ENCODE measurements at places on chromosomes 16 and 17.
A peak's percentile ranks its signal among the peaks of the same experiment; 100 is the strongest.

DNA sequence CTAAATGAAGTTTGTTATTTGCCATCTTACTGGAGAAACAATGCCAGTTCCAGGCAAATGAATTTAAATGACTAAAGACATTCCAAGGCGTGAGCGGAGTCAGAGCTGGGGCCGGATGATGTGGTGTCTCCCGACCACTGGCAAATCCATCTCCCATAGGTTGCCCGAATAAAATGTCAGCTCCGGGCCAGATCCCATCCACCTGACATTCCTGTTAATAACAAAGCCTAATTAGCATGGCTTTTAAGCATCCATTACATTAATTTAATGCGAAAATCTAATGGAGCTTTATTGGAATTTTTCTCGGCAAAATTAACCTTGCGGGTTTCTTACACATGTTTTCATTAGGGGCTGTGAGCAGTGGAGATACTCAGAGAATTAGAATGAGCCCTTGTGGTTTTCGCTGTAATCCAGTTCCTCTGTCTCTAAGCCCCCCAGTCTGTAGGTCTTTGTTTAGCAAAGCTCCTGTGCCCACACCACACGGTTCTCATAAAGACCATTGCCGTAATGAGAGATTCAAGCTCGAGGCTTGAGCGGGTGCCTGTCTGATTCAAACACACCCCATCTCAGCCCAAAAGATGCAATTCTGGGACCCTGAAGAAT is 123.3 kb downstream of the CCT6B start:
- no peak for DNase-seq

DNA sequence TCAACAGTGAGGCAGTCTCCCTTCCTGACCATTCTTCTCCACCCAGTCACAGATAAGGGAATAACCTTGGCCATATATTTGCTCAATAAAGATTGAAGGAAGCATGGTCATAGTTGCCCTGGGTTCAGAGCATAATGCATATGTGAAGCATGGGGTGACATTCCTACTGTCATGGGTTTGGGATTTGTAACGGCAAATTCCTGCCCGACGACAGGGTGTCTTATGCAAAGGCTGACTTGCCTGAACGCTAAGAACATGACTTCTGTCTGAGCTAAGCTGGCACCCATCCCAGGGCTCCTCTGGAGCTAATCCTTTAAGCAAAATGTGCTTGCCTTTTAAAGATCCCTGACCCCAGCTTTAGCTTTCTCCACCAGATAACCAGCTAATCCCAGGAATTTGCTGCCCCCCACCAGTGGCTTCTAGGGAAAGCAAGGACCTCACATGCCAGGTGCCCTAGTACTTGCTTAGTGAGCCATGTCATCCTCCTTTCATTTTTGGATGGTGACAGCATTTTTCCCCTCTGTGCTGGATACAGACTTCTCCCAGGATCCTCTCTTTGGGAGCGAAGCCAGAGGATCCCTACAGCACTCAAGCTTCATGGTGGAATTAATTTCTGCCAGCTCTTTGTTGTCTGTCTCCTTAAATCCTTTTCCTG is 11.7 kb downstream of the SLC7A6OS start:
- DNase-seq, result no peak

GRCh38 chr17:21252796-21253645 is at the start of gene NATD1:
TSS of gene NATD1 (minus strand) at chr17:21253410. CDS start at chr17:21253264, 146 bp downstream.
- peak; percentile 63 for DNase-seq

GRCh38 chr17:15966879-15967248 is 21.9 kb downstream of the ADORA2B start:
- DNase-seq, result no peak

DNA sequence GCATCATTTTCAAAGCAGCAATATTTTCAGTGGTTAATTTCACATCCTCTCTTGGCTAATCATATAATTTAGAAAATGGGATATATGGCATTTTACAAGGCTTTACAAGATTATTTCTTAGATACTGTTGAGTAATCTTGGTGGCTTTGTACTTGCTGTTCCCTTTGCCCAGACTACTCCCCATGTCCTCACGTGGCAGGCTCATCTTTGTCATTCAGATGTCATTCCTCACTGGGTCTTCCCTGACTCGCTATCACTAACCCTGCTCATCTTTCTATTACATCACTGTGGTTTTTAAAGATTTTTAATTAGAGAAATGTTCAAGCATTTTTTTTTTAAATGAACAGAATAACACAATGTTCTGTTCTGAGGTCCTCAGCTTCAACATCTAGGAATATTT is 240.0 kb upstream of the IRX5 start:
- DNase-seq, result no peak

- no peak for DNase-seq
These were observed 93.3 kb downstream of the BRIP1 start for GRCh38 chr17:61770043-61770442.

DNA sequence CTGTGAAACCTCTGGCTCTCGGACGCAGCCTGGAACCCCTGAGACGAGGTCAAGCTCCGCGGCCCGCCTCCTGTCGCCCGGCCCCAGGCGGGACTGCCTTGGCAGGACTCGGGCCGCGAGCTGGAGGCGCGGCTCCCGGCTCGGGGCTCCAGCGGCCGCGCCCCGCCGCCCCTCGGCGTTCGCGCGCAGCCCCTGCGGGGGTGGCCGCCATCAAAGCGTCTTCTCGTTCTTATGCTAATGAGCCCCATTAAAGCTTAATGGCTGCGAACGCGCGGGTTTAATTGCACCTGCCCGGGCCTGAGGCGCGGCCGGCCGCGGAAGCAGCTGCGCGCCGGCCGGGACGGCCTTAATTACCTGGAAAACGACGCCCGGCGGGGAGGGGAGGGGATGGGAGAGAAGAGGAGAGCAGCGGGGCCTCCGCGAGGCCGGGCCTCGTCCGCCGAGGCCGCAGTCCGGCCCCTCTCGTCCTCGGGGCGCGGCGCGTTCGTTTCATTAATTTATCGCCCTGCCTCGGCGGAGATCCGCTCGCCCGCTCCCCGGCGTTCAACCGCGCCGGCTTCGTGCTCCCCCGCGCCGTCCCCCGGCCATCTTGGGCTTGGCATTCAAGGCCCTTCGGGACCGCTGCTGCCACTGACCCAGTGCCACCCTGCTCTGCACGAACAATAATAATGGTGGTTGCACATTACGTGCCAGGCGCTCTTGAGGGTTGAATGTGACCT is 19.2 kb downstream of the RAI1 start:
- DNase-seq, result no peak

DNA sequence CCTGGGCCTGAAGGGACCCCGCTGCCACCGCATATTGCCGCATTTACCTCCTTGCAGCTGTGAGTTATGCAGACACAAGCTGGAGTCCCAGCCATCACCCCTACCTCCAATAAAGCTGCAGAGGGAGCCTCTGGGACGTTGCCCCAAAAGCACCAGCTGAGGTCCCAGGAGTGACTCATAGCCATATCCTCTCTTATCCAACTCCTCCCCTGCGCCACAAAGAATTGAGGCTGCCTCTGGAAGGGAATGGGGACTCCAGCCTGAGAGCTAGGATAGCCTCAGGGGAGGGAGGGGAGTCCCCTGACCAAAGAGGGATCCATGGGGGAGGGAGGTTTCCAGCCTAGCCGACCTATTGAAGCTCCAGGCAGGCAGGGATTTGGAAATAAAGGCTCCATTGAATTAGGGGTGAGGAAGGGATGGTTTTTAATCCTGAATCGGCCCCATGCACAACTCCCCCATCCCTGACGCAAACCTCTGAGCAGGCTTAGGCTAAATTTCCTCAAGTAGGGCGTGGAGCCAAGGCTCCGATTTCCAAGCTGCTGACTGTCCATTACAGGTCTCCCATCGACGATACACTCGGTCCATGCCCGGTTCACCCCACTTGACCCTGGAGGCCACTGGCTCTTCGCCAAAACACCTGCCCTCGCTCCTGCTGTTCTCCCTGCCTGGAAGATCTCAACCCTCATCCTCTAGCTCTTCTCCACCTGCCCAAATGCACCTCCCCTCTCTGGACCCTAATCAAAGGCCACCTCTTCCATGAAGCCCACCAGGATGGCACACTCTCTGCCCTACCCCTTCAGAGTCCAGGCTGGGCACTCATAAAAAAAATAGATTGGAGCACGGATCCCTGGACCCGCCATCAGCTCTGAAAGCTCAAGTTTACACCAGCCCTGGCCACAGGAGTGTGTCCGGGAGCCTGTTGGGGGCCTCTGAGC is 27.5 kb downstream of the PIMREG start:
- no peak for DNase-seq

DNA sequence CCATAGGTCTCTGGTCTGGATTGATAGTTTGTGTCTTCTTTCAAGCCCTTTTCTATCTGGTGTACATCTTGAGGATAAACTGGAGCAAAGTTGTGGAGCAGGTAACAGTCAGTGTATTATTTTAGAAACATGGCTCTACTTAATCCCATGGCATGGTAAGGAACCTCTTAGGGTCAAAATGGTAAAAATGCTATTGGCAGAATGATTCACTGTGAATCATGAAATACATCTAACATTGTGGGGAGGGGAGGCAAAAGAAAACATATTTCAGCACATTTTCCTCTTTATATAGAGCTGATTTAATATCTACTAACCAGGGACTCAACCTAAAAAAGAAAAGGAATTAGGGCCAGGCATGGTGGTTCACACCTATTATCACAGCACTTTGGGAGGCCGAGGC is 17.9 kb upstream of the ALDH3A2 start:
- DNase-seq, result no peak

GRCh38 chr16:31187808-31188189 is 7.9 kb downstream of the FUS start:
- DNase-seq, result no peak

GRCh38 chr17:45371414-45372324 is 54.8 kb upstream of the MAP3K14 start:
- DNase-seq, result peak; percentile 31

DNA sequence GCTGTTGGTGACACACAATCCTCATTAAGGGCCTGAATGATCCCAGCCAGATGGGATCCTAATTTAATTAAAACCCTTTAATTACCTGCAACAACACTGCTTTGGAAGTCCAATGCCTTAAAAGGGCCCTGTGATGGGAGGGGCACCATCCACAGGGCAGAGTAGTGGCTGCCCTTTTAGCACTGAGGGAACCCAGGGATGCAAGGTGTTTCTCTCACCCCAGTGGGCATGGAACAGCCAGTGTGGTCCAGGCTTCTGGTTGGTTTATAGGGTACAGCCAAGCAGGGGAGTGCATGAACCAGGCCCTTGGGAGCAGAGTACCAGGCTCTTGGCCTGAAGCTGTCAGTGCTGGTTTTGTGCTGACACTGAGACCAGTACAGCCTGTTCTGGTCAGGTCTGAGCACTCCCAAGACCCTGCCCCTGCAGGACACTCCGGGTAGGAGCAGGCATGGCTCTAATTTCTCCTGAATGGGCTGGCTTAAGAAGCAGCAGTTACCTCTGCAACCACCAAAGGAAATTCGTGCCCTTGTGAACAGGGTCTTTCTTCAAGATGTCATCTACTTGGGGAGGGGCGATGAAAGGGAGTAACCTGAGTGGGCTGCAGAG is 9.9 kb downstream of the NXPH3 start:
- DNase-seq, result no peak

GRCh38 chr17:50687200-50688066 is 20.3 kb downstream of the ANKRD40 start:
- no peak for DNase-seq

GRCh38 chr16:30139583-30140481 is 16.8 kb upstream of the MAPK3 start:
- DNase-seq, result no peak

DNA sequence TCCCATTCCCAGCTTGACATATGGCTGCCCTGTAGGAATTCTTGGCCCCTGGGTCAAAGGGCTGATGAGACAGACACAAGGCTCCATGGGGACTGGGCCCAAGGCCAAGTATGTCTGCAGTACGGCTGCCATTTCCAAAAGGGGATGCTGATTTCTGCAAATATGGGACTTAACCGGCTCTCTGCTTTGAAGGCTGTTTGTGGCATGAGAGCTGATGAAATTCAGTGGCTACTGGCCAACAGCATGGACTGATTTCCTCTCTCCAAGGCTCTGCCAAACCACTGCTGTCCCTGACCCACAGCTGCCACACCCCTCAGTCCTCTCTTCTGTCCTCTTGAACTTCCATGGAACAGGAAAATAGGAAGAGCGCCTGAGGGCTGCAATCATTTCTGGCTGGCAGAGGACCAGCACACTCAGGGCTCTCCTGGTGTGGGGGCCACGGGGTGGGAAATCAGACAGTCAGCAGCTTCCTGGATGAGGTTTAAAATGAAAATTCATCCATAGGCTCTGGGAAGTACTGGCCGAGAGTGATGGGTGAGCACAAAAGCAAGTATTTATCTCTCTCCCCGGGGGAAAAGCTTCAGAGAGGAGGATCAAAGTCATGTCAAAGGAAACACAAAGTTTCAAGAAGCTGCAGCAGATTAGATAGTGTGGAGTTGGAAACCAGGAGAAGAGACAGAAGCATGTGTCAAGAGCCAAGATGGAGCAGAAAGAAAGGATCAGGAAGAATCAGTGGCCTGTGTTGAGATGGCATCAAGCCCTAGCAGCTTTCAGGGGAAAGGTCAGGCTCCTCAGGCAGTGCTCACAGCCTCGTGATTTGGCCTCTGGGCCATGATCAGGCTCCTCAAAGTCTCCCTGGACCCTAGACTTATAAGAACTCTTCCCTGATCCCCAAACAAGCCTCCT is 64.1 kb upstream of the SREBF1 start:
- no peak for DNase-seq

DNA sequence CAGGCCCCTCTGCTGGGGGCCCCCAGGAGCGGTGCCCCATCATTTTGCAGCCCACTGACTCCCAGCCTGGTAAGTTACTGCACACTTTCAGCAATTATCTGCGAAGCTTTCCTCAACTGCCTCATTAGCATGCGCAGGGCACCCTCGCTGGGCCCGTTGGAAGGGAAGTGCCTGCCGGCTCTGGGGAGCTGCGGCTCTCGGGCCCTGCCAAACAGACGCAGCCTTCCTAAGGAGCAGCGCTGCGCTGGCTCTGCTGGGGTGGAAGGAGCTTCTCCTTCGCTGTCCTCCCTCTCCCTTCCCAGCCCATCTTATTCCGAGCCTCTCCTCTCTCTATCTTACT is 71.0 kb downstream of the RBBP6 start:
- DNase-seq, result no peak

DNA sequence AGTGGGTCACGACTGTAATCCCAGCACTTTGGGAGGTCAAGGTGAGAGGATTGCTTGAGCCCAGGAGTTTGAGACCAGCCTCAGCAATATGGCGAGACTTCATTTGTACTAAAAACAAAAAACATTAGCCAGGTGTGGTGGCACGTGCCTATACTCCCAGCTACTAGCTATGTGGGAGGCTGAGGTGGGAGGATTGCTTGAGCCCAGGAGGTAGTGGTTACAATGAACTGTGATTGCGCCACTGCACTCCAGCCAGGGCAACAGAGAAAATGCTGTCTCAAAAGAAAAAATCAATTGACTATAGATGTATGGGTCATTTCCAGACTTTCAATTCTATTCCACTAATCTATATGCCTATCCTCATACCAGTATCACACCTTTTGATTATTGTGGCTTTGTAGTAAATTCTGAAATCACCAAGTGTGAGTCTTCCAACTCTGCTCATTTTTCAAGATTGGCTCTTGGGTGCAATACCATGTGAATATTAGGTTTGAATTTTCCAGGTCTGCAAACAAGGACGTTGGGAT is 27.2 kb upstream of the CEP20 start:
- no peak for DNase-seq

GRCh38 chr17:50168319-50168718 is 2.5 kb downstream of the SGCA start:
- no peak for DNase-seq

- DNase-seq, result no peak
These were observed 2.4 kb upstream of the CACNA1H start for GRCh38 chr16:1150511-1150982.

Data from stimulated activated CD4-positive, alpha-beta T cell treated with anti-CD3 and anti-CD28 coated beads, Interleukin-15, amount 100 ng/mL, for 1 hour (primary cell).